Thyroid gland (tissue), 4 donors: ENCODE measurements at places on chromosomes 4 and X.

DNA sequence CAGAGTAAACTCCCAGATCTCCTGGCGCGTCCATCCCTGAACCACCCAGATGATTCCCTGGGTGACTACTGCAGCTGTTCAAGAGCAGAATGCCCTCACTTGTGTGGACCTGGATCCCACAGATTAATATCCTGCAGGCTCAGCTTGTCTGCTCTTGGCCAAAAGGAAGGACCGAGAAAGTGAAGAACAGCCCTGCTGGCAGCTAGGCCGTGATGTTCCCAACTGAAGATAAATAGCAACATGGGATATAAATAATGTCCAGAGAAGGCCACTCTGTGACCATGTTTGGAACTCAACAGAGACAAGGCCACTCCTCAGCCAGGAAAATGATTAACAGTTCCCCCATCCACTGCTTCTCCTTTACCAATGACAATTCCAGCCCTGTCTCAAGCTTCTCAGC is 21.5 kb downstream of the SUPT20HL2 start:
- DNase-seq: no peak

DNA sequence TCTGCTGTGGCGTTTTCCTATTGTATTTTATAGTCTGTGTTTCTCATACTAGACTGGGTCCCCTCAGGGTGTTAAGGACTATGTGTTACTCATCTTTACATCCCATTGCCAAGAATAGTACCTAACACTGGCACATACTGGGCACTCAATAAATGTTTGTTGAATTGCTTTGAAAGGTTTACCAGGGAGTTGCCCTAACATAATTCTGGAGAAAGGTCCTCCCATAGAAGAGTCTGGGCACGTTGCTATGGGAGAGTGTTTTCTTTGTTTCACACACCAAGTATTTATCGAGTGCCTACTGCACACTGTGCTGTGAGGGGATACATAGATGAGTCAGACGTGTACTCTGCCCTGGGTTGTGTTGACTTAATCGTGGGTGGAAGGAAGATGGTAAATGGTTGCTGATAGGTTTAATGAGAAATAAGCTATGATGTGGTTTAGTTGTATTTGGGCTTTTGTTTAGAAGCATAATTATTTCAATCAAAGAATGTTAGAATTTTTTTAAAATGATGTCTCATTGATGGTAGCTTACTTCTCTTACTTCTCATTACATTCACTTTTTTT is 42.9 kb downstream of the AFF1 start:
- DNase-seq: peak; percentile 37

DNA sequence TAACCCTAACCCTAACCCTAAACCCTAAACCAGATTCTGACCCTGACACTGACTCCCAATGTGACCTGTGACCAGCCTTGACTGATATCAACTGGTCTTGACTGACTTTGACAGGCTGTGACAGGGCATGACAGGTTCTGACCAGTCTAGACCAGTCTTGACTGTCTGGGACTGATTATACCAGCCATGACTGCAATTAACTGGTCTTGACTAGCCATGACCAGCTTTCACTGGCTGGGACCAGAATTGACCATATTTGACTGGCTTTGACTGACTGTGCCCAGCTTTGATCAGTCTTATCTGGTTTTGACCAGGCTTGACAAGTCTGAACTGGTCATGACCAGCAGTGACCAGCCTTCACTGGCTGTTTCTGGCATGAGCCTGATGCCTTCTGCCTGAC is 95.5 kb downstream of the BMP15 start:
- no peak for DNase-seq

DNA sequence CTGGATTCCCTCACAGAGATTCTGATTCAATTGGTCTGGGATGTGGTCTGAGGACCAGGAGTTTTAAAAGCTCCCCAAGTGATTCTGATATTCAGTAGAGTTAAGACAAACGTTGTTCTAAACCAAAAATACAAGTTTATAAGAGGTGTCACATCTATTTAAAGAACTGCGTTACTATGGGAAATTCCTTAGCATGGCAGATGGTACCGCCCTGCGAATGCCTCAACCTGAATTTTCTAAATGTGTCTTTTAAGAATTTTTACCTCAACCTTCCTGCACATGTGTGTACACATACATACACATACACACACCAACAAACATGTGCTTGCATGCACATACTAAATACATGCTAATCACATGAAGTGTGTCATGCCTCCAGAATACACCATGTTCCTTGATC is 328.9 kb upstream of the TAPT1 start:
- no peak for DNase-seq

DNA sequence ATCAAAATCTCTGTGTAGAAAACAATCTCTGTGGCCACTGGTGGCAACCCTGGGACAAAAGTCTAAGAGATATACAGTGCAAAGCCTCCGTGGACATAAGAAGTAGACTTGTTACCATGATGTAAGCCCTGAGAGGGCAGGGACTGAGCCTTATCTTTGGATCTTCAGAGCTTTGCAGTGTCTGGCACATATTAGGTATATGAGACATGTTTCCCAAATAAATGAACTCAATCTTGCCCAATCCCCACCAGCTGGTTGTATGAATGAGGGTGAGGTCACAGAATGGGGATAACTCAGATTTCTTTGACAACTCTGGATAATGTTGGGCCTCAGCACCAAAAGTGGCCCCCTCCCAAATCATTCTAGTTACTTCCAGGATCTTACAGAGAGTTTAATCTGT is 511.4 kb upstream of the DIPK2B start:
- DNase-seq: no peak

DNA sequence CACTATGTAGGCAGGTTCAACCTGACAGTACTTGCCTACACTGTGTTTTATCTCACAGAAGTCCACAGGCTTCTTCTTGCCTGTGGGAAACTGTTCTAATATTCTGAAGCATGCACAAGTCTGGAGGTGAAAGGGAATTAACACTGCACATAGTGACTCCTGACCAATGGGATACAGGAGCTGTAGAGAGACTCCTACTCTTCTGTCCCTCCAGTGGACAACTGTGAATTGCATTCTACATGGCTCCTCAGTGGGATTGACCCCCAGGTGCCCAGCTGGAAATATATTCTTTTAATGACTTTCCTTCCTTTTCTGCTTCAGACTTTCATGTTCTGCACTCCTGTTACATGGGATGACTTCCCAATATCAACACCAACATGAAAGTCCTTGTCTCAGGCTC is 8.2 kb upstream of the YIPF6 start:
- DNase-seq: no peak

DNA sequence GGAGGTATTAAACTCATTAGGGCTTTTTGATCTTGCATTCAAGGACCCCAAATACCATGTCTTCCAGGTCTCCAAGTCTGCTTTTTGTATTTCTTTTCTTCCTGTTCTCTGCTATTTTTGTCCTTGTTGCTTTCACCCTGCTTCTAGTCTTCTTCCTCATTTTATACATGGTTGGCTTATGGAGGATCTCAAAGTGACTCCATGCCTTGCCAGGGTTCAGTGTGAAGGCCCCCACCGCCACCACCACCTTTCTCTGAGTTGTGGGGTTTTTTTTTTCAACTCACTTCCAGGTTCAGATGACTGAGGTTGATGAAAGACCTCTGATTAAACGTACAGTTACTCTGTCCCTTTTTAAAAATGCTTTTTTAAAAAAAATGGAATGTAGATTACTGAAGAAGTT is 96.3 kb downstream of the MAML3 start:
- DNase-seq: no peak

DNA sequence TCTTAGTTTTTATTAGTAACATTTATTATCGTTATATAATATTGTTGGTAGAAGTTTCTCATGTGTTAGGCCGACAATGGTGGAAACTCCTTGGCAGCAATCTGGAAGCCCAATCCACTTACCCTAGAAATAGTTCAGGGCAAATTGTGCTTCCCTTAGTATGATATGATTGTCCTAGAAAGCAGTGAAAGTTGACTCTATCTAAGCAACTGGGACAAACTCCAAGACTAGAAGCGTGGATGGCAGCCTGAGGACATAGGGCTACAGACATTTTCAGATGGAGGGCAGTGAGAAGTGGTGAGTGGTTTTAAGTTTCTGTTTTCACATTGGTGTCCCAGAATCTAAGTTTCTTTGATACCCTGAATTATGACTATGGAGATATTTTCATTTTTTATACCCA is 63.3 kb upstream of the TRPC3 start:
- DNase-seq: no peak

GRCh38 chr4:153750197-153750817 is 9.5 kb downstream of the RNF175 start:
- peak; percentile 69 for DNase-seq

DNA sequence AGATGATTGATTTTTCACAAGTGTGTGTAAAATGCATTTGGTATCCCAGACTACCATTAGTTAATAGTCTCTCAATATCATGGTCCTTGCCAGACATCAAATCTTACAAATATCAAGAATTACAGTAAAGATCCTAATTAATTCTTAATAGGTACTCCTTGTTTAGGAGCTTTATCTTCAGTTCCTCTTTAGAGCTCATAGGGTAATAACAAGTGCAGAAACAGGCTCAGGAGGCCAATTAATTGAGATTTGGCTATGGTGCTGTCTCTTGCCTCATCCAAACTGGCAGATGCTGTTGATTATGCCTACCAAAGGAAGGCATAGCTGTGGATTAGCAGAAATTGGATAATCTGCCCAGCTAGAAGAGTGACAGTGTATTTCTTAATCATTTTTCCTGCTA is 6.9 kb downstream of the MTMR1 start:
- no peak for DNase-seq

DNA sequence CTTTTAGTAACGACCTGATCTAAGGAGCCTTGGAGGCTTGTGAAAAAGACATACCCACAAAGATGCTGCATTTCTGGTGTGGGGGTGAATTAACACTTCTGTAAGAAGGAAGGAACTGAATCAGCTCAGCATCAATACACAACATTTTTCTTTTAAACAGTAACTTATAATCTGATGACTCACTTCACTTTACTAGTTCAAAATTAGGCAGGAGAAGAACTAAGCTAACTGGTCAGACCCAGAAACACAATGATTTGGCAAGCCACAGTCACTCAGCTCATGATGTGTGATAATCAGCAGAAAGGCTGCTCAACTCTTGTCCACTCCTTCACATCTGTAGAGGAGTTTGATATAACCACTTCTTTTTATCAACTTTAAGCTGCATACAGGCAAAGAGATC is 4.6 kb downstream of the MMAA start:
- no peak for DNase-seq

GRCh38 chrX:72107841-72108595 is 23.7 kb downstream of the RTL5 start:
- no peak for DNase-seq

DNA sequence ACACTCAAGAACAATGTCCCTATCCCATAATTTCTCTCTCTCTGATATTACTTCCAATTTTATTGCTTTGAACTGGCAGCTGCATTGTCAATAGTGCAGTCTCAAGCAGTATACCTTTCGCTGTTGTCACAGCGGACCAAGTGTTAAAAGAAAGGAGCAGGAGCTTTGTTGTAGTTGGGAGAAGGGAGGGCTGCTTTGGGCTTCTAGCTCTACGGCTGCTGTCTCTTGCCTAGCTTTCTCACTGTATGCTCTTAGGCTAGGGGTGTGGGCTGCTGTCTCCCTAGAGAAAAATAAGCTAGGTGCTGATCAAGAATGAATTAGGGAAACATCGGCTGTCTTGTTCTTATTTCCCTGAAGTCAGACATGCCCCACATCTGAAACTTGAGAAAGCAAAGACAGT is 52.5 kb downstream of the TRPC5OS start:
- no peak for DNase-seq

DNA sequence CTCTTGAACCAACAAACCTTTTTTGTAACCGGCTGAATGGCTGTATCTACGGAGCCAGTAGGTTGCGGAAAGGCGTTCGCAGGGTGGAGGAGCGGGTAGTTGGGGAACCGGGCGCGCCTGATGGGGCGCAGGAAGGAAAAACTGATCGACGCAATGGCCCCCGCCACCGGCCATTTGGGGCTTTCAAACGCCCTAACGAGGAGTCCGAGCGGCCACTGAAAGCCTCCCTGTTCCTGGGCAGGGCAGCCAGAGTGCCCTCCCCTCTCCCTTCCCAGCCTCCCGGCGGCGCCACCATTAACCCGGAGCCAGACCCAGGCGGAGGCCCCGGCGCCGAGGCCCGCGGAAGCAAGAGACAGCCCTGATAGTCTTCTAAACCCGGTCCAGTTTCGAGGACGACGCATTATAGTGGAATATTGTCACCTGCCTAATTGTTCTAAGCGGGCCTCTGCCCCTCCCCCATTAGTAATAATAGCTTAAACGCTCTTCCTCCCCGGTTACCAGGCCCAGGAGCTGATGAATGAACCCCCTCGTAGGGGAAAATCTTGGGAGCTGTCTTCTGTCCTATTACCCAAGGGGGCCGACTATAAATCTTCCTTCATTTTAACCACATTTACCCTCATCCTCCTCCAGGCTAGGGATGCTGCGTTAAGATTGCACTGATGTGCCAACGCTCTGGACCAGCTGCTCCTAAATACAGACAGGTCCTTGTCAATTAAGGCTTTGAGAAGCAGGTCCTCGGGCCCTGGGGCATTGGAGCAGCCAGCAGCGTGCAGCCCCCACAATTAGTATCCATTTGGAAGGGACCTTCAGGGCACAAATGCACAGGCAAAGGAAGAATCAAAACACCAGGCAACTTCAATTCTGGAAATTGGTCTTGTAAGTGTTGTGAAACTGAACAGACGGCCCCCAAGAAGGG is 61.6 kb upstream of the TMEM33 start:
- no peak for DNase-seq

GRCh38 chrX:12170755-12171154 is 32.5 kb downstream of the FRMPD4 start:
- no peak for DNase-seq

DNA sequence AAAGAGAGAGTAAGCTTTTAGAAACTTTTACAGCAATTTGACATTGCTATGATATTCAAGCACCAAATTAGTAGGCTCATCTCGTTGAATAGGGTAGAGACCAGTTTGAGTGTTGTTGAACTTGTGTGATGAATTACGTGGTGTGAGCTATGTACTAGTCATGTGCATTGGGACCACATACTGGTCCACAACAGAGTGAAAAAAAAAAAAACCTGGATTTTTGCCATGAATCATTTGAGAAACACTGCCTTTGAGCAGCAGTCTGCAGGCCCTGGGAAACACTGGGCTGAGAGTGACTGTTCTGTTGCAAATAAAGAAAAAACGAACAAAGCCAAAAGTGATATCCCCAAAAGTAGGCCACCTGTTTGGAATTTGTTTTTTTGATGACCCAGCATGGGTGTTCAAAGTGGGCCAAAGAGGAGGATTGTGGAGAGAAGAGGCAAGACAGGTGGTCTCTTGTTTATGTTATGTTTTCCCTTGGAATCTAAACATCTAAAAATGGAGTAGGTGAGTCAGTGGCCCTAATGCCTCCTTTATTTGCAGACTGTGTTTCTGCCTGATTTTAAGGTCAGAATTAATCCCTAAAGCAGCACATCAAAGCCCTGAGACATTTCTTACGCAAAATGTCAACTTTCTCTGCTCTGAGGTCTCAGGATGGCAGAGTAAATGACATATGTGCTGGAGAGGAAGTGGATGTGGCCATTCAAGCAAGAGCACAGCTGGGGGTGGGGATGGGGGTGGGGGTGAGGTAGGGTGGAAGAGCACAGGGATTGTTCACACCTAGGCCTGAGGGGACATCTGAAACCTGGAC is 33.5 kb downstream of the TAF7L start:
- no peak for DNase-seq

DNA sequence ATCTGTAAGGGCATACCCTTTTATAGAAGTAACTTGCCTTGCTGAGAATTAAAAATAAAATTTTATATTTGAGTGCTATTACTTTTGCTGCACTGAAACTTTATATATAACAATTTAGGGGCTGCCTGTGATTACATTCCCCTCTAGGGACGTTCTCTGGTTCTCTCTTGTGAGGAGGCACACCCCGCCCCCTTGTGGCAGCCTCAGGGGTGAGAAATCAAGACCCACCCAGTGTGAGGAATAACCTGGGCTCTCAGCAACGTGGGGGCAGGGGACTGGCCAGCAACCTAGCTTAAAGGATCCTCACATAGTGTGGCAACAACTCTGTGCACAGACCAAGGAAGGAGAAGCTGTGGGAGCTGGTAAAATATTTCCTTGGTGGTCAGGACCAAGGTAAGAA is 43.7 kb downstream of the MAGEA9 start:
- DNase-seq: peak; percentile 51
